Stimulated activated CD8-positive, alpha-beta memory T cell treated with anti-CD3 and anti-CD28 coated beads, Interleukin-4, amount 100 ng/mL, for 1 hour (primary cell): ENCODE measurements at places on chromosomes 1 and 21.

GRCh38 chr1:203325418-203326091, 20.2 kb downstream of the BTG2 start:
- DNase-seq: no peak

GRCh38 chr1:43705334-43705733, 2.0 kb upstream of the ST3GAL3 start:
- no peak for DNase-seq

DNA sequence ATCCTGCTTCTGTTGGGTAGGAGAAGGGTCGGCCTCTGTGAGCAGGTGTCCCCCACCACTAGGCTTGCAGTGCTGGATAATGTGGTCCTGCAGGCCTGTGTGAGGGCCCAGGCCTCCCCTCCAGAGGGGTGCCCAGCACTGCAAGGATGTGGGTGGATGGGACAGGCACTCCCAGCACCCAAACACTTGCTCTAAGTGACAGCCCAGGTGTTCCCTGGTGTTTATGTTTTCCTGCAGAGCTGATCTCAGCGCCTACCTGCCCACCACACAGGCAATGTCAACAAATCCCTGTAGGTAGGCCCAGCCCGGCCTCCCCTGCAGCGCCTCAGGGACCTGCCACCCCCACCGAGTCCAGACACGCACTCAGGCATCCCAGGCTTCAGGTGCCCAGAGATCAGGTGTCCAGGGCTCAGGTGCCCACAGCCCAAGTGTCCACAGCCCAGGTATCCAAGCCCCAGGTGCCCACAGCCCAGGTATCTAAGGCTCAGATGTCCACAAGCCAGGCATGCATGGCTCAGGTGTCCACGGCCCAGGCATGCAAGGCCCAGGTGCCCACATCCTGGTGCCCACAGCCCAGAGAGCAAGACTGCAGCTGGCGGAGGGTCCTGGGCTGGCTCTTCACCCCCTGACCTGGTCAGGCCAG, 59.2 kb downstream of the WNT9A start:
- DNase-seq: no peak

DNA sequence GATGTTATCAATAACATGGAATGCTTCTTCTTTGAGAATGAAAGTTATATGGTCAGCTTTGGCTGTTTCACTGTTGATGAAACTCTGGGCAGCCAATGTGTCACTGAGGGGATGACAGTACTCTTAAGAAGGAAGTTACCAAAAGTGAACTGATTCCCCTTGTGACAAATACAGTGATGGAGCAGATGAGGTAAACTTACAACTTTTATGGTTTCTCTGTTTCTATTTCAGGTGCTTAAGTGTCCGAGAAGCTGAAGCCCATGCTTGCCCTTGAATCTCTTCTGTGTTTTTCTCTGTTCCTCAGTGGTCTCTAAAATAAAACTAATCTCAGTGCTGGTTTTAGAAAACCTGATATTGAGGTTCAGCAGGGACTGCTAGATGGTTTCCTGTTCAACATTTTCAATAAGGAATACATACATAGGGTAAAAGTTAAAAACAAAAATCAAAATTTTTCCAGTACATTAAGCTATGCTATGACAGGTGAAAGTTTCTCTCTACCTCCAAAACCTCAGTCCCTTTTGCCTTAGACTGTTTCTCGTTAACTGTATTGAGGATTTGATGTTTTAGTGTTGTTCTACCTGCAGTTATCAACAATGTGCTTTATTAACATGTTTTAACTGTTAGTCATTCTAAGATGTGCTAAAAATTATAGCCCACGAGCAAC, 454.4 kb upstream of the ADGRL4 start:
- no peak for DNase-seq

GRCh38 chr1:28329395-28330153, 734 bp downstream of the MED18 start:
- DNase-seq: no peak

- DNase-seq: no peak
Measured at GRCh38 chr21:39669976-39670661, 57.4 kb downstream of the B3GALT5 start.

DNA sequence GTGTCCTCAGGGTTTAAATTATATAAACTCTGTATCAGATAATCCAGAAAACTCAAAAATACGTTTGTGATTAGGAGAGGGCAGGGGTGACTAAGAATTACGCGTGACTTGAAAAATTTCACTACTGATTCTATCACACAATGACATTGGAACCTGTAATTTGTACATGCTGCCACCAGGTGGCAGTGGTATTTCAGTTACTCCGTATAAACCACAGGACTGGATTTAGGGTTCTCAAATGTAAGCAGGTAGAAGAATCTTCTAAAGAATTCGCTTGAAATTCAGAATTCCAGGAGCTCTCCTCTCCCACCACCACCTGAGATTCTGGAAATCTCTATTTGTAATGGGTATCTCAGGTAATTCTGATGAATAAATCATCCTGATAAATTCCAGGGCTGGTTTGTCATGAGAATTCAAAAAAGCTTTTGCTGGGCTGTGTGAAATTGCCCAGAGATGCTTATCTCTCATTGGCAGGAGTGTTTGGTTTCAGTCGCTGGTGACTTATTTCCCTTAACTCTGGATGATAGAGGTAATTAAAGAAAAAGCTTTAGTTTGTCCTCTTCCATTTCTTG, 1.7 kb upstream of the KRTAP7-1 start:
- DNase-seq: no peak

DNA sequence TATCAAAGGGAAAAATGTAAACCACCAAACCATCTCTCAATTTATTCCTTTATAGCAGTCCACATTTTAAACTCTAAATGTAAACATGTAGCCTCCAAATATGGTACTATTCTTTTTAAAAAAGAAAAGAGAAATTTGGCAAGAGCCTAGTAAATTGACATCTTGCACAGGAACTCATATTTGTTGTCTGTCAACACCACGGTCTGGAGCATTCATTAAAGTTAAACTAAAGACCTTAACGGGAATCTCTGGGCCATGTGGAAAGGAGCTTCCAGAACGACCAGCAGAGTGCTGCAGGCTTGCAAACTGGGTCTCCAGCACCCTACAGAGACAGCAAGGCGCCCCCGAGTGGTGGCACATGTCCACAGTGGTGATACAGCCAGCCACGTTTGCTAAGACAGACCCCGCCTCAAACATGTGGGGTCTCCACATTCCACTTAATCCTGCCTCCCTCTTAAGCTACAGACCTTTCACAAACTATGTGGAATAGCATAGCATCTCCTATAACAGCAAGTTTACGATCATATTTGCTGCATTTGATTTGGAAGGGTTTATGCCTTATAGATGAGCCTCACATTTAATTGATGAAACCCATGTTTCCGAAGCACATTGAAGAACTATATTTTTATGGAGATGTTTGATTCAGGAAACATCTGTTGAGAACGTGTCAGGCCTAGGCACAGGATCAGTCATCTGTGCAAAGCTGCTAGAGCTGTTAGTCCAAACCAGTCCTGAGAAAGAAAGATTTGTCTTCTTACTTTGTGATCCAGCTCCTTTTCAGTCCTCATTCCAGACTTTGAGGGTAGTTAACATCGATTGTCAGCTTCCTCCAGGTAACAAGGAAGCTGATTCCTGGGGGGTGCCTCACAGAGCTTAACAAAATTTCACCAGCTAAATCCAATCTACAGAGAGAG, 96.4 kb upstream of the BACE2 start:
- DNase-seq: no peak

DNA sequence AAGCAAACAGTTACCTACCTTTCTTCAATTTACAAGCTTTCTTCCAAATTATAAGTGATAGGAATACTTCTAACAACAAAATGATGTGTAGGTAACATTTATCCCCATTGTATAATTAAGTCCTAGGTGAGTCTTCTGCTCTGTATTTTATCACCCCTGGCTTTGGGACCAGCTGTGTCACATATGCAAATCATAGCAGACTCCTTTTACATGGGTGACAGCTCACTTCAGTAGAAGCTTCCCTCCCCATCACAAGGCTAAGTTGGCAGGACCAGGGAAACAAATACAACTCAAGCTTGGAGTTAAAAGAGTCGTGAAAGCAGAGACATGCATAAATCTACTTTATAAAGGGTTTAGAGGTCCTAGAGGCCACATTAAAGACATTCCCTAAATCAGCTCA, 121.1 kb upstream of the RUNX1 start:
- no peak for DNase-seq

GRCh38 chr21:34526241-34526617, 14.2 kb upstream of the KCNE1 start:
- no peak for DNase-seq

- no peak for DNase-seq
Measured at GRCh38 chr1:213418268-213419071, 367.4 kb downstream of the RPS6KC1 start.

DNA sequence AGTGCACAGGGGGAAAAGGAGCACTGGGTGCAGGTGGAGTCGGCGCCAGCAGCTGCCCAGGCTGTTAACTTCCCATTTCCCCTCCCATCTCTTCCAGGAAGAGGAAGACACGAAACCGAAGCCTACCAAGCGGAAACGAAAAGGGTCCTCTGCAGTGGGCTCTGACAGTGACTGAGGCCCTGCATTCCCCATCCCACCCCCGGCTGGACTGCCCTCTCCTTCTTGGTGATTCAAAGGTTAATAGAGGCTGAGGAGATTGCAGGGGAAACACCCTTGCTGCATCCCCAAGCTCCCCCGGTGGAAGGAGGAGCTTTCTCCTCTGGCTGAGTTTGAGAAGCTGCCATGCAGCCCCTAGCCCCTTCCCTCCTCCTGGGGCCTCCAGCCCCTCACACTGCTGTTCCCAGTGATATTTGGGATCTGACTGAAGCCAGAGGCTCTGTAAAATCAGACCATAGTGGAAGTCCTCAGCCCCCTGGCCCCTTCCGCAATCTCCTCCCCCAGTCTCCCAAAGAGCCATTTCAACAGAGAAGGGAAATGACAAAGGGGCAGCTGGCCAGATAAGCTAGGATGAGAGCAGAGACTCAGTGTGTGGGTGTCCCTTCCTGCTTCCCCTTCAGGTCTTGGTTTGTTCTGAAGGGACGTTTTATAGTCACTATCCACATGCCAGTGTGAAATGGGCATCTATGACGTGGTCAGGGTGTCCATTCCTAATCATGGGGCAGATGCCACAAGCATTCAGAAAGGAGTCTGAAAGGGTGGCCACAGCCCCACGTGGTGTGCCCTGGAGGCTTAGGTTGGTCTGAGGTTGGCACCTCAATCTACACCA, 1.9 kb upstream of the SLC27A3 start:
- no peak for DNase-seq

GRCh38 chr1:90417126-90417525, 300.0 kb downstream of the BARHL2 start:
- DNase-seq: no peak

GRCh38 chr1:5253036-5253435, 598.6 kb downstream of the AJAP1 start:
- DNase-seq: no peak

DNA sequence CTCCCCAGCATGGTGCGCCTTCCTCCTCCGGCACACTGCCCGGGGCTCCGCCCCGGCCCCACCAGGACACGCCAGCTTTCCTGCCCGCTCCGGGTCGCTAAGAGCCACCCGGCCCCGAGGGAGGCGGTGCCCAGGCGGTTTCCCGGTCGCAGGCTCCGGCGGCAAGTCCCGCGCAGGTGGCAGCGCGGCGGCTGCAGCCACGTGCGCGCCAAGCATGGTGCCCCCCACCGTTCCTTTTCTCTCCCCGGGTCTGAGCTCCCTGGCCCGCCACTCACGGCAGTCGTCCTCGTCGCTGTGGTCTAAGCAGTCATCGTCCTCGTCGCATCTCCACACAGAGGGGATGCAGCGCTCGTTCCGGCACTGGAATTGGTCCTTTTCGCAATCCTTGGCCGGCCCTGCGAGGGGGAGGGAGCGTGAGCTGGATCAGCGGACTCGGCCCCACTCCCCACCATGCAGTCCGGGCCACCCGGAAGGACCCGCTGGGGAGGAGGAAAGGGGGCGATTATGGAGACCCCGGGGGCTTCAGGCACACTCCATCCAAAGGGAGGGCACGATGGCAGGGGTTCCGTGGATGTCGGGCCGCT, 1.2 kb downstream of the LRP8 start:
- no peak for DNase-seq

GRCh38 chr1:187842406-187843165, 1013.8 kb downstream of the PLA2G4A start:
- no peak for DNase-seq

DNA sequence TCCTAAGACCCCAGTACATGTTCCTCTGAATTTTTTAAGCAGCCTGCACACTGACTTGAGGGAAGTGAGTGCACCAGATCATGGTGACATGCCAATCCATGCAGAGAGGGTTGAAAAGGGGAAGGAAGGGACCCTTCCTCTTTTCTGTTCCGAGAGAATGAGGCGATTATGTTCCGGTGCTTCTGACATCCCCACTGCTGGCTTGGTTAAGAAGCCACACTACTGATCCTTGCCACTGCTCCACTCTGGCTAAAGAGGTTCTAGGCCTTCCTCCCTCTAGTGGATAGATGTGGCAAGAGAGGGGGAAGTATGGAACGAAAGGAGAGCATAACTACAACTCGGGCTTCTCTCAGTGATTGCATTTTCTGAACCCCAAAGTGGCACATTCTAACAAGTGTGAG, 1.8 kb upstream of the CYB5R1 start:
- DNase-seq: no peak

DNA sequence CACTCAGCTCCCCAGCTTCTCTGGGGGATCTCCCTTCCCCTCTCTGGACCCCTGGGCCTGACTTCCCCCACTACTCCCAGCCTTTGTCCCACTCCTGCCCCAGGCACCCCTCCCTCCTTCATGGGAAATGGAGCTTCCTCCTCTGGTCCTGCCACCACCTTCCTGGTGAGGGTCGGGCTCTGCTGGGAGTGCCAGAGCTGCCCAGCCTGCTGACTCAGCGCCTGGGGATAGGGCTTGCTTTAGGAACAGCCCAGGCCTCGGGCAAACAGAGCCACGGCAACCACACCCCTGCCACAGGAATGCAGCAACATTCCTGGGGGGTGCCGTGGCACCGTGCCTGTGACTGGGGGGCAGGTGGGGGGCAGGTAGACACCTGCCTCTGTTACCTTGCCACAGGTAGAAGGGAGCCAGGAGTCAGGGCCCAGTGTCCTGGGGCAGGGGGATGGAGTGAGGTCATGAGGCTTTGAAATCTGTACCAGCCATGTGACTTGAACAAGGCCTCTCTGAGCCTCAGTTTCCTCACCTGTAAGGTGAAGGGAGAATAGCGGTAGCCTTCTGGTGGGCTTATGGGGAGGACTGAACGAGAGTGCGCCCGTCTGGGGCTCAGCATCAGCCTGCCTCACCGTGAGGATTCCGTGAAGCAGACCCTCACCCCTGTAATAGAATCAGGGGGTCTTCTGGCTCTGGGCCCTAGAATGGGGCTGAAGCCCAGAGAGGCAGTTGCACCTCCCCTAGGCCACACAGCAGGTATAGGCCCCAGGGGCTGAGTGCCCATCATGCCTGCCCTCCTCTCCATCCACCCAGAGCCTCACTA, 17.8 kb upstream of the EPHA2 start:
- DNase-seq: no peak

GRCh38 chr1:88595355-88596002, 88.6 kb upstream of the PKN2 start:
- DNase-seq: no peak
